Stimulated activated CD4-positive, alpha-beta T cell treated with anti-CD3 and anti-CD28 coated beads, TNF-alpha, amount 100 ng/mL, for 24 hours (primary cell): ENCODE measurements at places on chromosomes 3 and 15.

DNA sequence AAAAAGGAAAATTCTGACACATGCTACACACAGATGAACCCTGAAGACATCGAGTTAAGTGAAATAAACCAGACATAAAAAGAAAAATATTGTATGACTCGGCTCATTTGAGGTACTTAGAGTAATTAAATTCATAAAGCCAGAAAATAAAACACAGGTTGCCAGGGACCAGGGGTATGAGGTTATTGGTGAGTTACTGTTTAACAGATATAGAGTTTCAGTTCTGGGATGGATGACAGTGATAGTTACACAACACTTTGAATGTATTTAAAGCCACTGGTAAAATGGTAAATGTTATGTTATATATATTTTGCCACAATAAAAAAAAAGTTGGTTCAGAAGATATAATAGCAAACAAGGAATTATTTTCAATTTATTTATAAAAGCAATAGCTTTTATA, 436.1 kb upstream of the WNT5A start:
- DNase-seq: no peak

- no peak for DNase-seq
These were observed 61.7 kb downstream of the SLC12A1 start for GRCh38 chr15:48267766-48268165.

GRCh38 chr15:69086427-69087204, 72.1 kb downstream of the NOX5 start:
- no peak for DNase-seq

DNA sequence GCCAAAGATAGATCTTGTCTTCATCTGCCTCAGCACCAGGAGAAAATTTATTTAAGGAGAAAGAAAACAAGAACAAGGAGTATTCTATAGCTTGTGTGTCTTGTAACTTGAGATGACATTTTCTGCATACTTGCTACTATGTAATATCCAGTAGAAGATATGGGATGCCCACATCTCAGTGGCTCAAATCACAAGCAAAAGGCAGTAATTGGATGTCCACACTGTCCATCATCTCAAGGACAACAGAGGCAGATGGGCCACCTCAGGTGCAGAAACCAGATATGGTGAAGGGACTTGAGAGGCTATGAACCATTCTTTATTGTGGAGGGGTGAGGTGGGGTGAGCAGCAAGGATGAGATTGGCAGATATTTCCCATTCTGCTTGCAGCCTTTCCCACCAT, 309.0 kb downstream of the GBE1 start:
- DNase-seq: no peak

- DNase-seq: no peak
These were observed 9.7 kb downstream of the TIMP4 start for GRCh38 chr3:12149029-12149428.

GRCh38 chr3:98645039-98645438, 51.6 kb upstream of the CPOX start:
- no peak for DNase-seq

GRCh38 chr3:130384476-130385025, 39.1 kb downstream of the COL6A5 start:
- DNase-seq: no peak

GRCh38 chr3:167983583-167983982, 112.1 kb downstream of the GOLIM4 start:
- DNase-seq: no peak

GRCh38 chr3:72634128-72634527, 214.1 kb downstream of the SHQ1 start:
- no peak for DNase-seq

DNA sequence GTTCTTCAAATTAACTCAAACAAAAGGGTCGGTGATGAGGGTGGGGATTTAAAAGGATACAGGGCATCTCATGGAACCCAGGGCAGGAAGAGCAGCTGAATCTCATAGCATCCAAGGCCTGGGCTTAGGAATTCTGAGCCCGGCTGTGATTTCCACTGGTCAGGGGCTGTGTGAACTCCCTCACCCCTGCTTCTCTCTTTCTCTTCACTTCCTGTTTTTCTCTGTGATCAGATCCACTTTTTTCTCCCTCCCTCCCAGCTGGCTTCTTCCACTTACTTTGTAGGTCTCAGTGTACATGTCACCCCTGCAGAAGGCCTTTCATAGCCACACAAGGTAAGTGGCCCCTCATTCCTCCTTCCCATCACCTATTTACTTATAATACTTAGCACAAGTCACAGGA, 68.2 kb upstream of the CORO2B start:
- DNase-seq: no peak

DNA sequence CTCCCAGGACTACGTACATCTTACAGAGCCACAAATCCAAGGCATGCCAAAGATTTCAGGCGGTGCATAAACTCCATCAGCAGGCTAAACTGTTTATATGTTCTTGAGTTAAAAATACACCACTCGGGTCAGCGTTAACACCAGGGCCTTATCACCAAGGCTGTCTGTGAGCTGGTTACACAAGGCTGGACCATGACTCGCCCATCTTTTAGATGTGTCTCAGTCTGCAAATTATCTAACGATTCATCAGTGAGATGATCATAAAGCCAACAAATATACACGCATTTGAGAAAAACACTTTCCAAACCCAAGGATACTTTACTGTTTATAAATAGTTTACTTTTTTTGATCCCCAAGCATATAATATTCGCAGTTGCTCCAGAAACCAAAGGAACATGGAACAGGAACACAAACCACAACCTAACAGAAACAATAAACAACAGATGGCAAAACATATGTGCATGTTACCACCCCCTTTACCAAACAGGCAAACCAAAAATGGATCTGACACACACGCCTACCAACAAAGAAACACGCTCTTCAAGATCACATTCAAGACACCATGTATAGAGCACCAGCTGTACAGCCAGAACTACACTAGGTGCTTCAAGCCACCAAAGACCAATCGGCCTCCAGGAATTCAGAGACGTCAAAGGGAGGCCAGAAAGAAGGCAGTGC, 15.4 kb downstream of the LRIG1 start:
- no peak for DNase-seq

GRCh38 chr3:132318451-132318850, 1.2 kb downstream of the ACP3 start:
- DNase-seq: no peak

DNA sequence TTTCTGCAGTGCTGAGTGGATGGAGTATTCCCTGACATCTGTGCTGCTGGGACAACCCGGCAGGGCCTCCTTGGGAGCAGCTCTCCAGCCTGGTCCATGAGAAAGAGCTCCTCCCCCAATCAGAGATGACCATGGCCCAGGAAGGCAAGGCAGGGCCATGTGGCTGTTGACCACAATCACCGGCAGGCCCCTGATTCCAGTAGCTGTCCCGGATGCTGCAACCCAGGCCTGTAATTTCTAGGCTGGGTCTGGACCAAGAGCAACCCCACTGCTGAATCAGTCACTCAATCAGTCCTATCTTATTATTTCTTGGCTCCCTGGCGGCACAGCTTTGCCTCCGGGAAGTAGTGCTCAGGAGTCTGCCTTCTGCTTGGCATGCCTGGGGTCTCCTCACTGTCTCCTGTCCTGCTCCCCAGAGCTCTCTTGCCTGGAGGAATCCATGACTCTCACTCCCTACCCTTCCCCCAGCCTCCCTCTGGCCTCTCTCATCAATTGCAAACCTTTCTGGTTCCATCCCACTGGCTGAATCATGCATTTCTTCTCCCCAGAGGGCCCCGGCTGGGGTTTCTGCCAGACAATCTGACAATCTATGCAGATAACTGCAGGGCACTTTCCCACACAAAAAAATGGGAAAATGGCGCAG, 32.6 kb upstream of the ITGA11 start:
- no peak for DNase-seq

GRCh38 chr3:63861306-63861705, 2.3 kb downstream of the THOC7 start:
- no peak for DNase-seq

DNA sequence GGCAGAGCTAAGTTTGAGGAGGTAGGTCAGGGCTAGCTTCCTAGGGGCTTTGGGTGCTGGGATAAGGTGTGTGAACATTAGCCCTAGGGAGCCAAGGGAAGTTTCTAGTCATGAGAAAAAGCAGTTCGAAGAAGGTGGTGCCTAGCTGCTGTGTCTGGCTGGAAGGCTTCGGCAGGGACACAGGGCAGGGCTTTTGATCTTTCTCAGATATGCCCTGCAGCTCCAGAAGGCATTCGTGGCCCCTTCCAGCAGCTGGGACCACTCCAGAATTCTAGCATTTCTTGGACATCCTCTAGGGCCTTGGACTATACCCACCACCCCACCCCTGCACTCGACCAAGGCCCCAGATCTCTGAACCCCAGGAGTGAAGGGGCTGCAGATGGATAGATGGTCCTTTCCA, 88.6 kb downstream of the TOP2B start:
- no peak for DNase-seq

DNA sequence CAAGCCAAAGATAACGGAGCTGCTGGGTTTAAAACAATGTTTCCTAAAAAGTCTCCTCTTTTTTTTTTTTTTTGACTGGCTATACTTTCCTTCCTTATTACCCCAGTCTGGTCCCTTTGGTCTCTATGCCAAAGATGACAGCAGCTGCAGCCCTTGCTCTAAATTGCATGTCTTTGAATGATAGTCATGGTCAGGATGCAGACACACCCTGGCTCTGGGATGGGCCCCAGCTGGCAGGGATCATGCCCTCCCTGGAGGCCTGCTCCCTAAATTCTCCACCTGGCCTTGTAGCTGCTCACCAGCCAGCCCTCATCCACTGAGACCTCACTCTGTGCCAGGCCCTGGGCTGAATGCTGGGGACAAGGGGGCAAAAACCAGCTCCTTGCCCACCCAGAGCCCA, 95.8 kb downstream of the MESD start:
- no peak for DNase-seq

- no peak for DNase-seq
These were observed 152.8 kb downstream of the DNAJB8 start for GRCh38 chr3:128313935-128314334.
